Progenitor cell of endocrine pancreas (in vitro differentiated cells): ENCODE measurements at places on chromosomes 16 and 17. TPM values are rescaled to one million over a fixed set of nuclear protein-coding genes. Genes with fewer than 3 reads are reported as not detected.

DNA sequence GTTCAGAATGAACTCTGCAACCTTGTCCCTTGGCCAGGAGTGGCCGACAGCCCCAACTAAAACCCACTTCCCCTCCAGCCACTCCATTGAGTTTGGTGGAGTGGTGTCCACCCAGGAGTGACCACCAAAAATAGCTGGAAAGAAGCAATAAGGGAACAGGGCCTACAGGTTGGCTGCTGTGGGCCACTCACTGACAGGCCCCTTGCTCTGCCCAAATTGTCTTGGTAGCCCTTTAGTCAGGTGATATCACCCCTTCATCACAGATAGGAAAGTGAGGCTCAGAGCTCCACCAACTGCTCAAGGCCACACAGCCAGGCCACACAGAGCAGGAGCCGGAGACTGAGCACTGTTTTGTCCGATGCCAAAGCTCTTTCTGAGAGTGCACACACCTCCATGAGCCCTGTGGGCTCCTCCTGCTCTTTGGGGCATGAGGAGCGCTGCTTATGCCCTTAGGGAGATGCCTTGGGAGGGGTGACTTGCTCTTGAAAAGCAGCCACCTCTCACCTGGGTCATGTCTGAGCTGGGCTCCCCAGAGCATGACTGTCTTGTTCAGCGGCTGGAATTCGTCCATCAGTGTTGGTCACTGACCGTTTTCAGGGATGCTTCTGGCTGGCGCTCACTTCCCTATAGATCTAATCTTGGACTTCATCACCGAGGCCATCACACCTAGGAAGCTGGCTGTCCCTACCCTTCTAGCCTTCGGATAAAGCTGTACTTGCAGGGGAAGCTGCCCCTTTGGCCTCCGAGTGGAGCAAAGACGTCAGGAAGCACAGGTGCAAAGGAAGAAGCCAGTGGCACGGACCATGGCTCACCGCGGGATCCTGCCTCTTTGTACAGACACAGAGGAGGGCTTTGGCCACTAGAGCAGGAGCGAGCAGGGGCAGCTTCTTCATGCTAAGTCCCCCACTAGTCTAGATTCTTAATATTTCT lies 186.0 kb upstream of the ZNF469 start:
- no peak overlapping the region for H3K4me3 ChIP-seq
- no peak for DNase-seq
- peaks cover 18% of the 10 kb centered on the region for H3K27me3 ChIP-seq
- no peaks in the 10 kb centered on the region for H3K36me3 ChIP-seq
- no peak overlapping the region for H3K27ac ChIP-seq

GRCh38 chr17:51006601-51007000 lies 114.1 kb downstream of the SPAG9 start:
- DNase-seq = no peak
- H3K27ac ChIP-seq = no peak overlapping the region
- peaks cover 7% of the 10 kb centered on the region for H3K4me1 ChIP-seq
- H3K4me3 ChIP-seq = no peak overlapping the region

DNA sequence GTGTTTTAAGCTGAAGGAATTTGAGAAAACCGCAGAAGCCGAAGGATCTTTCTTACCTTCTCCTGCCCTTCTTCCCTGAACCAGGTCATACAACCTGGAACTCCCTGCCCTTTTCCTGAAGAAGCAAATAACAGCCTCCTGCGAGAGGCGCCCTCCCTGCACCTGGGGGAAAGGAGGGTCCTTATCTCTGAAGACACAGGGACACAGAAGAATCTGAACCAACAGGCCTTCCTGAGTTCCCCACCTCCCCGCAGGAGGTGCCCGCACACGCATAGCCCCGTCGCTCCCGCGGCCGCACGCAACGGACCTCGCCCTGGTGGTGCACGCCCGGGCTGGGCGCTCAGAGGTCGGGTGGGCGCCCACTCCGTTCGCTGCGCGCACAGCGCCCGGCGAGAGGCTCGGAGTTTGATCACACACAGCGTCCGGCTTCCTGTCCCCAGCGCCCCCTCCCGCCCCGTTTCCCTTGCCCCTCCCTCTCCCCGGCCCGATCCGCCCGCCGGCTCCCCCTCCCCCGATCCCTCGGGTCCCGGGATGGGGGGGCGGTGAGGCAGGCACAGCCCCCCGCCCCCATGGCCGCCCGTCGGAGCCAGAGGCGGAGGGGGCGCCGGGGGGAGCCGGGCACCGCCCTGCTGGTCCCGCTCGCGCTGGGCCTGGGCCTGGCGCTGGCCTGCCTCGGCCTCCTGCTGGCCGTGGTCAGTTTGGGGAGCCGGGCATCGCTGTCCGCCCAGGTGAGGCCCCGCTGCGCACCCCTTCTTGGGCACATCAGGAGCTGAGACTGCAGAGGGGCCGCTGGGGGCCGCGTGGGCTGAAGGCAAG lies at the start of gene TNFSF12:
Gene TNFSF12 (plus strand): TSS at position 474 of the 816 bp plus-strand sequence. CDS start 96 bp downstream, at position 570.
- peaks cover 1% of the 10 kb centered on the region for H3K36me3 ChIP-seq
- no peak for DNase-seq
- H3K27me3 ChIP-seq = no peaks in the 10 kb centered on the region

DNA sequence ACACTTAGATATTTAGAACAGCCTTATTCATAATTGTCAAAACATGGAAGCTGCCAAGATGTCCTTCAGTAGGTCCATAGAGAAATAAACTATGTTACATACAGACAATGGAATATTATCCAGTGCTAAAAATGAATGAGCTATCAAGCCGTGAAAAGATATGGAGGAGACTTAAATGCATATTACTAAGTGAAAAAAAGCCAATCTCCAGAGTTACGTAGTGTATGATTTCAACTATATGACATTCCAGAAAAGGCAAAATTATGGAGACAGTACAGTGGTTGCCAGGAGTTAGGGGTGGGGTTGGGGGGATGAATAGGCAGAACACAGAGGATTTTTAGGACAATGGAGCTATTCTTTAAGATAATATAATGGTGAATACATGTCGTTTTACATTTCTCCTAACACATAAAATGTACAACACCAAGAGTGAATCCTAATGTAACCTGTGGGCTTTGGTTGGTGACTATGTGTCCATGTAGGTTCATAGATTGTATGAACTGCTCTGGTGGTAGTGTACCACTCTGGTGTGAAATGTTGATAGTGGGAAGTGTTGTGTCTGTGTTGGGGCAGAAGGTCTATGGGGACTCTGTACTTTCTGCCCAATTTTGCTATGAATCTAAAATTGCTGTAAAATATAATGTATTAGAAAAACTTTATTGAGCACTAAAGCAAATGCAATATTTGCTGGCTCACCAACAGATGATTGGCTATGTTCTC lies 122.6 kb downstream of the USP22 start:
- no peak overlapping the region for H3K27ac ChIP-seq
- no peaks in the 10 kb centered on the region for H3K27me3 ChIP-seq
- peaks cover 16% of the 10 kb centered on the region for H3K36me3 ChIP-seq

GRCh38 chr17:51846566-51846965 lies 311.9 kb downstream of the CA10 start:
- no peak for DNase-seq
- H3K4me3 ChIP-seq = no peak overlapping the region
- no peaks in the 10 kb centered on the region for H3K36me3 ChIP-seq
- peaks cover 6% of the 10 kb centered on the region for H3K27me3 ChIP-seq
- H3K4me1 ChIP-seq = no peaks in the 10 kb centered on the region
- no peak overlapping the region for H3K27ac ChIP-seq

DNA sequence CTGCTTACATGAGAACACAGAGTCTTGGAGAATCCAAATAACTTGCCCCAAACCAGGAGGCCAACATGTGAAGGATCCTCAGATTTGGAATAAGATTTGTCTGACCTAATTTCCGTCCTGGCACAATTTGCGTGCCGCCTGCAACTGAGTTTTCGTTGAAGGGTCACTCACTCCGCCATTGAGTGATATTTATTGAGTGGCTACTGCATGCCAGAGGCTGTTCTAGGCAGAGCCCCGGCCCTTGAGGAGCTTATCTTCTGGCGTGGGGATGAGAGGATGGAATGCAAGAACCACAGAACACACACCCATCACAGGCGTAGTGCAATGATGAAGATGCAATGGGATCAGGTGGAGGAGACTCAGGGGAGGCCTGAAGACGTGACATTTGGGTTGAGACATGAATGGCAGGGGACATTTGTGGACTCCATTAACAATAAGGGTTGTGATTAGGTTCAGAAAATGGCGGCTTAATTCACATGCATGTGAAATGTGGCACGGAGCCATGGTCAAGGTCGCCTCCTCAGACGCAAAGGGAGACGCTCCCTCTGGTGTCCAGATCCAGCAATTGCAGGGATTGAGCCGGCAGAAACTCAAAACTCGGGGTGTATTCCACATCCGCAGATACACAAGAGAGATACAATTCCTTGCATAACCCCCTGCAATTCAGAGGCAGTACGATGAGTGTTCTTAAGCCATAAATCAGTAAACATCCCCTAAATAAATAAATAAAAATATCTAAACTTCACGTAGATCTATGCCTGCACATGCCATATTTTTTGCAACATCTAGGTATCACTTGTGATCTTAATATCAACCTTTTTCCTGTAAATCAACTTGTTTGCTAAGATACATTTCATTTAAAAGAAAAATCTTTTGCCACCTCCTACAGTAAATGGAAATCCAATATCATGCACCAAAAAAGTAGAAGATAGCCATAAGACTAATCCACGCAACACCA lies 57.9 kb upstream of the CACNG4 start:
- H3K27ac ChIP-seq = no peak overlapping the region
- no peak overlapping the region for H3K4me3 ChIP-seq
- no peaks in the 10 kb centered on the region for H3K36me3 ChIP-seq
- H3K27me3 ChIP-seq = peaks cover 31% of the 10 kb centered on the region
- H3K4me1 ChIP-seq = peaks cover 3% of the 10 kb centered on the region

- H3K4me3 ChIP-seq = no peak overlapping the region
- DNase-seq = no peak
- peaks cover 8% of the 10 kb centered on the region for H3K36me3 ChIP-seq
- H3K4me1 ChIP-seq = no peaks in the 10 kb centered on the region
- H3K27ac ChIP-seq = no peak overlapping the region
- H3K27me3 ChIP-seq = no peaks in the 10 kb centered on the region
These were observed 8.8 kb downstream of the KIAA0513 start for GRCh38 chr16:85036236-85037049.

GRCh38 chr17:5184288-5184687 lies 7.4 kb downstream of the ZNF594 start:
- H3K27ac ChIP-seq = no peak overlapping the region
- no peaks in the 10 kb centered on the region for H3K4me1 ChIP-seq
- peaks cover 78% of the 10 kb centered on the region for H3K36me3 ChIP-seq
- H3K27me3 ChIP-seq = no peaks in the 10 kb centered on the region

DNA sequence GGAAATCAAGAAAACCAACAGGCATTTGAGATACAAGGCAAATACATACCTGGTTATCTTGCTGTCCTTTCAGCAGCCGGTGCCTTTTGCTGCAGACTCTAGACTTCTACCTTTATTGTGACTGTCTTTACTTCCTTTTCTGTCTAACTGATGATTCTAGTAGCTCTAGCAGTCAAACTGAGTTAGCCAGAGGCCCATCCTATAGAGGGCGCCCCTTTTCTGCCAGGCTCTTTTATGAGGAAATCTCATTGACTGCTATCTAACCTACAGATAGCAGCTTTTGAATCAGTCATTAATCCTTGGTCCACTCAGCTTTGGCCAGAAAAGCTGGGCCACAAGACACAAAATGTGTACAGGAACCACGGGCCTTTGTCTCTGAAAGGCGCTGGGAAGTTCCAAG lies 87.5 kb upstream of the WSB1 start:
- H3K4me3 ChIP-seq = no peak overlapping the region
- no peaks in the 10 kb centered on the region for H3K27me3 ChIP-seq
- no peaks in the 10 kb centered on the region for H3K4me1 ChIP-seq
- no peaks in the 10 kb centered on the region for H3K36me3 ChIP-seq
- DNase-seq = no peak
- H3K27ac ChIP-seq = no peak overlapping the region

DNA sequence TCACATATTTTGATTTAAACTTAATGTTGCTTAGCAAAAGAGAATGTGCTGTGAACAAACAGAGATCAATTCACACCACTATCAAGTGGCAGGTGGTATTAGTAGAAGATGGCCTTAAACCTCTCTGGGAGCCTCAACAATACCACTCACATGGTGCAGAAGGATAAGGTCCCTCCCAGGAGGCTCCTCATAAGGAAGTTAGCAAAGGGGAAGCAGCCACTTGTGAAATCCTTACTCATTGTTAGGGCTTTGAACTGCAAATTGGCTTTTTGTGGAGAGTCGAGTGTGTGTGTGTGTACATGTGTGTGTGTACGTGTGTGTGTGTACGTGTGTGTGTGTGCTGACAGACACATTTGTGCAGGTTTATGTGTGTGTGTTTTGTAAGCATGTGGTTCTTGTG lies 48.9 kb upstream of the ASIC2 start:
- H3K27ac ChIP-seq = no peak overlapping the region
- peaks cover 4% of the 10 kb centered on the region for H3K4me1 ChIP-seq
- no peak overlapping the region for H3K4me3 ChIP-seq
- H3K27me3 ChIP-seq = peaks cover 25% of the 10 kb centered on the region
- DNase-seq = no peak
- no peaks in the 10 kb centered on the region for H3K36me3 ChIP-seq

MT1X gene
- total RNA-seq = 6.8 and 6.9 TPM in 2 replicates

AGRP gene
- total RNA-seq = not detected in 2 replicates

NGFR gene
- total RNA-seq = 2.7 and 6.2 TPM in 2 replicates

SLC43A2 gene
- 21.1 and 21.9 TPM in 2 replicates for total RNA-seq

MPV17L gene
- 36.9 and 37.6 TPM in 2 replicates for total RNA-seq

ULK2 gene
- 29.0 and 31.3 TPM in 2 replicates for total RNA-seq
